ENCODE measurements at places on chromosomes 12 and 14.

DNA sequence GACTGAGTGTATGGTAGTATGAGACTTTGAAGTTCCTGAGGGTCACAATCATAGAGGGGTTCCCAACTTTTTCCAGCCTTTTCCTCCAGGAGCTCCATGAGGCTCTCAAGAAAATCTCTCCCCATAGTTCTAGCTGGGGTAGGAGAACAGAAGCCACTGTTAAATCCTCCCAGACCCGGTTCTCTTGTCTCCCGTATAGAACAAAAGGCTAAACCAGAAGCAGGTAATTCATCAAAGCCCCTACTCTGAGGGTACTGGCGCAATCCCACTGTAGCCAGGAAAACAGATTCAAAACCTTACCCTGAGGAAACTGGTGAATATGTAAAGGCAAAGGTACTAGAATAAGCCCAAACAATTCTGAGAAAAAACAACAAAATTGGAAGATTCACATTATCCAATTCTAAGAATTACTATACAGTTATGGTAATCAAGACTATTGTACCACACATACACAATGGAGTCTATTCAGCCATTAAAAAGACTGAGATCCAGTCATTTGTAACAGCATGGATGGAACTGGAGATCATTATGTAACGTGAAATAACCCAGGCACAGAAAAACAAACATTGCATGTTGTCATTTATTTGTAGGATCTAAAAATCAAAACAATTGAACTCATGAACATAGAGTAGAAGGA lies 20.5 kb downstream of the OR8S1 start:
- no peak for DNase-seq

DNA sequence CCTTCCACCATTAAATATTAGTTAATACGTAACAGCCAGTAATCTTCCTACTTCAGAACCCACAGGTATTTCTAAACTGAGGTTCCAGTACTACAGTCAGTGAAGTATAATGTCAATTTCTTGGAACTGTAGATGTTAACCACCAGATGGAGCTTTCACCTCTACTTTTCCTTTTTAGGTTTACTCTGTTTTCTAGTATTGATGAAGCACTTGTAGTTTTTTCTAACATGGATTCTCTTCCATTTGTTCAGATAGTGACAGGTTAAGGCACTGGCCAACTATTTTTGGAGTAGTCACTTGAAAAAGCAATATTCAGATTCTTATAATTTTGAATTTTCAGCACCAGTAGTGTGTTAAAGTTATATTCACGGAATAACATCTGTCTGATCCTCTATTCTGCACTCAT lies 4.6 kb upstream of the SEC23A start:
- peak; percentile 38 for DNase-seq

DNA sequence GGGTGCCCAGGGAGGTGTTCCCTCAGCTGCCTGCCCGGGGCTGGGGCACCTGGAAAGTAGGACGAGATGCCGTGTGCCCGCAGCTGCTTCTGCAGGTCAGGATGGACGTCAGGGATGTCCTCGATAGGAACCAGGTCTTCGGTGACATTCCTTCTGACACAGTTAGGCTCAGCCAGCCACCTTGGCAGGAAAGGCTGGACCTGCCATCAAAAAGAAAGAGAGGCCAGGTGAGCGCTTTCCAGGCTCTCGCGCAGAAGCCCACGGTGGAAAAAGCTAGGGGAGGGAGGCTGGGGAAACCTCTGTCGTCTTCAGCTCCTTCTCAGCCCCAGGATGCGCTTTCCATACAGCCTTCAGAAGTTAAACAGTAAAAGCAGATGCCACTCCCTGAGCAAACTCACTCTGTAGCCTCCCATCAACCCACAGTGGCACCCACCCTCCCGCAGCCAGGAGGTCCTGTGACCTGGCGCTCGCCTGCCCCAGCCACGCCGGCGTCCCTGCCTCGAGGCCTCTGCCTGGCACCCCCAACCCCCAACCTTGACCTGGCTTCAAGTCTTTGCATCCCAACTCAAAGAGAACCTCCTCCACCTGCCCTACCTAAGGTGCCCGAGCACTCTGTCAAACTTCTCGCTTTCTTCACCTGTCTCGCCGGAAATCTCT lies 1.3 kb downstream of the DDX51 start:
- DNase-seq = no peak

- DNase-seq = no peak
Measured at GRCh38 chr14:75297411-75298040, 18.9 kb downstream of the FOS start.

DNA sequence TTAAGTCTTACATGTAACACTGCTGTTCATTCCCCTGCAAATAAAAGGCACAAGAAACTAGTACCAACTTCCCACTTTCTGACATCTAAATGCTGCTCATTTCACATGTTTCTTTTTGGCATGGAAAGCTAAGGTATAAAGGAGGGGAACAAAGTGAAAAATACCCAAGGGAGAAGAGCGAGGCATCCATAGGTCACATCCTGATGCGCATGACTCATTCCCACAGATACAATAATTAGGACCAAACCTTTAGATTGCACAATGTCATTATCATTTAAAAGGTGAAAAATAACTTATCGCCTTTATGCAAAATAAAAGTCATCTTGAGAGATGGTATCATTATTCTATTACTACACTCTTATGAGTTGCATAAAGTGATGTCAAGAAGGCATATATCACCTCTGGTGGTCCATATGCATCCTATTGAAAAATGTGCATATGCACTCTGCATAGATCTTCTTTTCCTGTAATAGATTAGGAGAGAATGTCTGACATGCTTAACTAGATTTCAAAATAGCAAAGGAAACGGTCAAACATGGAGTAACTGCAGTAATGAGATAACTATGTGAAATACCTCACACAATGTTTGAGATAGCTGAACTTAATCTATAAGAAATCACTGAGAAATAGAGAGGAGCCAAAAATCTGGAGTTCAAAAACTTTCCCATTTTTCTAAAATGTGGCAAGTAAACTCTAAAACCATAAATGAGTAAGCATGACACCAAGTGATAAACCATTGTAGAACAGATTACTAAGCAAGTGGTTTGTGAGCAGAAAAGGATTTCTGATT lies 382.5 kb upstream of the TMTC1 start:
- peak; percentile 77 for DNase-seq

GRCh38 chr12:96047229-96048211 lies 12.1 kb upstream of the LTA4H start:
- DNase-seq = peak; percentile 45

DNA sequence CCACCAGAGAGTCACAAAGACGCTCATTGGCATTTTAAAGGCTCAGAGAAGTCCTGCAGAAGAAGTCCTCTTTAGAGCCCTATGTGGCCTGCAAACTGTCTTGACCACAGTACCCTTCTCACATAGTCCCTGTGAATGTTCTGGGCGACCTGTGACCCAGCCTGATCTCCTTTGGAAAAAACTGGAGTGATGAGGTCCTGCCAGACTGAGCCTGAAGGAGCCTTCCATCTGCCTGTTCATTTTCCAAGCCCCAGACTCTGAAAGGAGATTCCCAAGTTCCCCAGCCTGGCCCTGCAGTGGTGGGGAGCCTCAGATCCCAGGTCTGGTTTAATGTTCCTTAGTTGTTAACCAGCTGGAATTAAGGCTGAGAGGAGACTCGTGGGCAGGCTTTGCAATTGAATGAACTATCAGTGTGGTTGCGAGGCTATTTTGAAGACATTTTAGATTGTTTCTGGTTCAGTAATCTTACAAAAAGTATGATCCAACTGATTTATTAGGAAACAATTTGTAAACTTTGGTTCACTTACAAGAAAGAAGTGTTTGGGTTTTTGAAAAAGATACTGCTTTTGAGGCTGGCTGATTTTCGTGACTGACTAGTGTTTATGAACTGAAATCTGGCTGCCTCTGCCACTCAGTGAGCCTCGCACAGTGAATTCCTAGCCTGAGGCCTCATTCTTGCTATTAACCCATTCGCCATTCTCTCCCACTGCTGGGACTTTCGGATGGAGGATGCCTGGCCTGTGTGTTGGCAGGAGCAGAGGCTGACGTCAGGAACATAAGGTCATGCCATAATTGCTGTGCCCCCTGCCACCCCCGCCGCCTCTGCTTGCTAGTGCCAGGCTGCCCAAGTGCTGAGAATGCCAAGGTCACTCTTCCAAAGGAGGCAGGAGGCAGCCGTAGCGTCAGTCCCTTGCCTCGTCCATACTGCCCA lies 249.0 kb downstream of the CACNA1C start:
- DNase-seq = peak; percentile 56

- no peak for DNase-seq
Measured at GRCh38 chr14:75806352-75806832, 145.3 kb downstream of the TTLL5 start.

Measured in fibroblast of skin of abdomen (primary cell).